Stimulated activated CD8-positive, alpha-beta memory T cell treated with anti-CD3 and anti-CD28 coated beads, Interleukin-7, amount 100 ng/mL, for 48 hours (primary cell): ENCODE measurements at places on chromosomes 2 and 18.

- no peak for DNase-seq
Observed at GRCh38 chr18:65439188-65439587, 311.6 kb upstream of the CDH7 start.

DNA sequence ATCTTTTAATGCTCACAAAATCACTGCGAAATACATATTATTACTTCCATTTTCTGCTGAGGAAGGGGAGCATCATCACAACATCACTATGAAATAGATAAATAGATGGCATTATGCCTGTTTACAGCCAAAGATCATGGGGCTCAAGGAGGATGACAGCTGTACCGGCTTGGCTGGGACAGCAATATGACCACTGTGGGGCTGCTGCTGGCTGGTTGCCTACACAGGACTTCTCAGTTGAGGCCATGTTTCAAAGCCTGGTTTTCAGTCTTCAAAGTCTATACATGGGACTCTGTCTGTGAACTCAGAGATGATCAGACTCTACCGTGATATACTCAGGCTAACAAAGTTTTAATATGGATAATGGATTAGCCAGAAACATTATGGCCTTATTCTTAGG is 58.7 kb downstream of the SPATS2L start:
- no peak for DNase-seq

DNA sequence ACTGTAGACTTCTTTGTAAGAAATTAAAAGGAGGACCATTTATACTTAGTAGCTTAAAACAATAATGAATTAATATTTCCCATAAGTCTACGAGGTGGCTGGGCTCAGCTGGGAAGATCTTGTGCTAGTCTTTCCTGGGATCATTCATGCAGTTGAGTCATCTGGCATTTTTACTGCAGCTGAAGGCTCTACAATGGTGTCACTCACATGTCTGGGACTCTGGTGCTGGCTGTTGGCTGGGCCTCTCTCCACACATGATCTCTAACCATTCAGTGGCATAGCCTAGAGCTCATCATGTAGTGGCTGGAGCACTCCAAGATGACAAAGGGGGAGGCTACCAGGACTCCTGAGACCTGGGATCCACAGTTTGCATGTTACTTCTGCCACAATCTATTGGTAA is 35.5 kb downstream of the CLASP1 start:
- DNase-seq, result no peak

DNA sequence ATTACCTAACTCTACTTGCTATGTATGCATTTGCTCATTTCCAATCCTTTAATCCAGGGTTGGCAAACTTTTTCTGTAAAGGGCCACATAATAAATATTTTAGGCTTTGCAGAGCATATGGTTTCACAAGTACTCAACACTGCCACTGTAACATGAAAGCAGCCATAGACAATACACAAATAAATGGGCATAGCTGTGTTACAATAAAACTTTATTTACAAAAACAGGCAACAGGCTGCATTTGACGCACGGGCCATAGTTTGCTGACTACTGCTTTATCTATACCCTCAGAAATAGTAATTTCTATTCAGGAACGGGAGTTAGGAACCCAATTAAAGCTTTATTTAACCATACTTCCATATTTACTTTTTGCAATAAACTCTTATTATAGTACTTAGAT is 138.7 kb downstream of the DHRS9 start:
- DNase-seq, result no peak

DNA sequence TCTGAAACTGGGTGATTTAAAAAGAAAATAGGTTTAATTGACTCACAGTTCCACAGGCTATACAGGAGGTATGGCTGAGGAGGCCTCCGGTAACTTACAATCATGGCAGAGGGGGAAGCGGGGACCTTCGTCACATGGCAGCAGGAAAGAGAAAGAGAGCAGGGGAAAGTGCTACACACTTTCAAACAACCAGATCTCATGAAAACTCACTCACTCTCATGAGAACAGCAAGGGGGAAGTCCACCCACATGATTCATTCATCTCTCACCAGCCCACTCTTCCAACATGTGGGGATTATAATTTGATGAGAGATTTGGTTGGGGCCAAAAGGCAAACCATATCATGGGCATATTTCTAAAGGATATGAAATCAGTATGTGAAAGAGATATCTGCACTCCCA is 12.0 kb upstream of the ARHGAP15 start:
- DNase-seq, result no peak

- DNase-seq, result no peak
Observed at GRCh38 chr2:23824777-23825212, 102.1 kb downstream of the ATAD2B start.

DNA sequence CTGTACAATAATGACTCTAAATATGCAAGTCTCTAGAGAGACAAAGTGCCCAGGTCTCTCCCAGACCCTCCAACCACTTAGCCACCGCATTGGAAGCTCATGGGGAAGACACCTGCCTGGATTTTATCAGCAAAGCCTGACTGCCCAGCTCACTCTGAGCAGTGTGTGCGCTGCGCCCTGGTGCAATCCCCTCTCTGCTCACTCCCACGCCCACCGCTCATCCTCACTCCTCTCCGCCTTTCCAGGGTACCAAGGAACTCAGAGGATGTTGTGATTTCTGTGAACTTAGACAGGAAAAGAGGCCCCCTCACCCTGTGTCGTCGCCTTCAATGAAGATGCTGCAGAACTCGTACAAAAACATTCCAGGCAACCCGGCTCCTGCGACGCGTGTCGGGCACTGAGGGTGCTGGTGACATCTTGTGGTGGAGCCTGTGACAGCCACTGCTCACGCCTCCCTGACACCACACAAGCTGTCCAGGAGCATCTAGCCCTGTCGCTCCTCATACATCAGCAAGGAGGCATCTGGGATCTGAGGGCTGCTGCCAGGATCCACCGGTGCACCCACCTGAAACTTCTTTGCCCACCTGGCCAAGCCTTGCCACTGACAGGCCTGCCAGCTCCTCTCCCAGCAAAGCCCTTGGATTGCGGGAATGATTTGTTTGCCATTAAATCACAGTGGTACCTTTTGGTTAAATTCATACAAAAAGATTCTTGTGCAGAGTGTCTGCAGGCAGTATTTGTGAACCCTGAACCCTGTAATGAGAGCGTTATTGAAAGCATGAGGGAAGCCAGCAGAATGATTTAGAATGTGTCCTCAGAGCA is 220.4 kb downstream of the ZNF516 start:
- no peak for DNase-seq

DNA sequence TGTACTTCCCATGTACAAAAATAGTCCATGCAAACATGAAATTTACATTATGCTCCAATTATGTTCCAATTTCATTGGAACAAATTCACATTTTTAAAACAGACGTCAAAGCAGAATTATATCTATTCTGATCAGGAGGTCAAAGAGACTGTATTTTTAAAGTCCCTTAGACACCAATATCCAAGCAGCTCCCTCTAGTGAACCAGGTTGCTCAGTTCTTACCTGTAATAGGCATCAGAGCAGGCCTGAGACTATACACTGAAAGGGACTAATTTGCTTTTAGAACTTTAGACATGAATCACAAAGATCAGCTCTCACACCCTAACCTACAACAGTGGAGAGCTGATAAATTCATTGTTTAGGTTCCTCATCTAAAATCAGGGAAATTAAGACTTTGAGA is 273.9 kb downstream of the MBD2 start:
- no peak for DNase-seq

GRCh38 chr2:75077909-75078308 is 119.5 kb downstream of the POLE4 start:
- no peak for DNase-seq

DNA sequence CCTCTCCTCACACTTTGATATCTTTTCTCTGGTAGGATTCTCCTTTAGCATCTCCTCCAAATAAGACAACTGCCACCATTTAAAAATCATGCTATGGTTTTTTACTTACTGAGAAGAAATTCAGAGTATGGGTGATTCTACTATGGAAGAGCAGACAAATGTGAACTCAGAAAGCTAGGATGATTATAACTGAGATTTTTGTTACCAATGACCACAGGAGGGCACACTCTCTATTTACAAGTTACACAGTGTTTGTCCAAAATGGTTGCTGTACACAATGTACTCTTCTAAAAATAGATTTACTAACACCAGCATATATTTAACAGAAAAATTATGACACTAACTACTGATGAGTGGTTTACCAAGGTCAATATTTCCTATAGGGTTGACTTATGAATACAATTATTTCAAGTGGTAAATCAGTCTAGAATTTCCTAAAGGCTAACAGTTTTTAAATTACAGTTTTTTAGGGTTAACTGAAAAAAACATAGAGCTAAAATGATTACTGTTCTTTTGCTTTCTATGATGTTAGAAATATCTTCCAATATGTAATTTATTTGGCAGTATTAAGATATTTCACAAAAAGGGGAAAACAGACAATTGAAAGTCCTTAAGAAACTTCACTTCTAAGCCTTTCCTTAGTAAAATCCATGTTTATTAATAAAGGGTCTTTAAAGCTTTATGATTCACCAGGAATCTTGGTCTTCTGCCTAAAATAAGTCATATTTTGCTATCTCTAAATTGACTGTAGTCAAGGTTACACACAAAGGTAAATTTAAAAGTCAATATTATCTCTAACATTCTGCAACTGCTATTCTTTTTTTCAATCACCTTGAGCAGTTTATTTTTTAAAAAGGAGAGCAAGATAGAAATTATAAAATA is 57.2 kb downstream of the MAP4K3 start:
- DNase-seq, result no peak

GRCh38 chr2:188276255-188276654 is 15.4 kb upstream of the GULP1 start:
- DNase-seq, result no peak

DNA sequence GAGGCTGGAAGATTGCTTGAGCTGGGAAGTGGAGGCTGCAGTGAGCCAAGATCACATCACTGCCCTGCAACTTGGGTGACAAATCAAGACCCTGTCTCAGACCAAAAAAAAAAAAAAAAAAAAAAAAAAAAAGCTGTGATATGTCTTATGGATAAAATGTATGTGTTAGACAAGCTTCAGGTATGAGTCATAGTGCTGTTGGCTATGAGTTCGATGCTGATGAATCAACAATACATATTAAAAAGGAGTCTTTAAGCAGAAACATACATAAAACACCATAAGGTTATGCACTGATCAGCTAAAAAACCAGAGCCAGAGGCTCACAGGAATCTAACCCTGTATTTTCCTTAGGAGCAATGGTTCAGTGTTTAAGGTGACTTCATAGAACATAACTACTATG is 332.3 kb downstream of the NCKAP5 start:
- no peak for DNase-seq

DNA sequence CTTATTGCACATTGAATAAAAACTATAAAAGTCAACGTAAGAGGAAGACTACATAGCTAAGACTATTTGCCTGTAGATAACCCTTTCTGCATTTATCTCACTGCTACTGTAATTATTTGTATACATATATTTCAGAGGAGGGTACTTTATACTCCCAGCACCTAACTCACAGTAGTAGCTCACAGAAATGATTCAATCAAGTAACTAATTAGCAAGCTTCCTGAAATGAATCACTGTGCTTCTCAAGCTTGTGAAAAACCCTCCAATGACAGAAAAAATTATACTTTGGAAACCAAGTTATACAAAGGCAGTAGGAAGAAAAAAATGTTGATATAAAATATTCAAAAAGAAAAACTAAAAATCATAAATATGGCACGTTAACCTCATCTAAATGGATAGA is 124.9 kb downstream of the NBAS start:
- DNase-seq, result no peak

- DNase-seq, result no peak
Observed at GRCh38 chr18:79943608-79944125, 7.8 kb downstream of the SLC66A2 start.

DNA sequence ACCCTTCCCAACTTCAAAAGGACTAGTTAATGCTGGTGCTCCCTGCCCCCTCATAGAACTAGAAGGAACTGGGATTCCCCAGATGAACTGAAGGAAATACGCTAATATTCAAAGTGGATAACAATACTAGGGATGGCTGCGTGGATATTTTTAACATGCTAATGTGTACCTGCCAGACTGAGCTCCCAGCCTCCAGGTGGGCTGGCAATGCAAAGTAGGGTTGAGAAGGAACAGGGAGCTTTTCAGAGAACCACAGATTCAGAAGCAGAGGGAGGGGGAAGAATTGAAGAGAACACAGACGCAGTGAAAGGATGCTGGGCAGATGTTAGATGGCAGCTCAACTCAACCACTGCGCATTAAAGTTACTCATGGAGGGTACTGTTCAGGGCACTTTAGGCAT is 354.4 kb downstream of the TGIF1 start:
- no peak for DNase-seq

DNA sequence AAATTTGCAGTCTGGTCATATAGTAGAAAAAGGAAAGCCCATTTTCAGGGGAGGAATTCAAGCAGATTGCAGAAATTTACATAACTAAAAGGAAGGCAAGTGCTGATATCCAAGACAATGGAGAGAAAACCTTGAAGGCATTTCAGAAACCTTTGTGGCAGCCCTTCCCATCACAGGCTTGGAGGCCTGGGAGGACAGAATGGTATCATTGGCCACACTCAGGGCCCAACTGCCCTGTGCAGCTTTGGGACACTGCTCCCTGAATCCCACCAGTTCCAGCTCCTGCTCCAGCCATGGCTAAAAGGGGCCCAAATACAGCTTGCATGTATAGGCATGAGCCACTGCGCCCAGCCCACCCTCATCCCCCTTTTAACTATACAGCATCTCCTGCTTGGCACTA is 81.1 kb upstream of the NYAP2 start:
- DNase-seq, result no peak

DNA sequence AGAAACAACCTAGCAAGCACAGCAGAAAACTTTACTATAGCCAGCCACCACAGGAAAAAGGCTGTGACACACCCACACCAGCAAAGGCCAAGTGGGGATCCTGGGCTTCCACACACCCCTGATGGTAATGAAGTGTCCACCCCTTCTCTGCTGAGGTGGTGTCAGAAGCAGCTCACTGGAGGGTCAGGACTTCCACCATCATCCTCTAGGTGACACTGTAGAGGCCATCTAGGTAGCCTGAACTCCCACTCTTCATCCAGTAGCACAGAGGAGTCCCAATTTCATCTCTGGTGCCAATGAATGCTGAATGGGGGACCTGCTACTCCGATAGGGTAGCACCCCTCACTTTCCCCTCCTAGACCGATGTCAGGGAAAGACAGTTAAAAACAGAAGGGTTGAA is 1544.4 kb downstream of the LRP1B start:
- no peak for DNase-seq
